ENCODE measurements at places on chromosomes 4 and X.
A peak's percentile ranks its signal among the peaks of the same experiment; 100 is the strongest.

- DNase-seq = no peak
These were observed 8.2 kb downstream of the STX18 start for GRCh38 chr4:4533461-4534169.

- DNase-seq = no peak
These were observed 41.6 kb downstream of the HMX1 start for GRCh38 chr4:8830056-8830455.

DNA sequence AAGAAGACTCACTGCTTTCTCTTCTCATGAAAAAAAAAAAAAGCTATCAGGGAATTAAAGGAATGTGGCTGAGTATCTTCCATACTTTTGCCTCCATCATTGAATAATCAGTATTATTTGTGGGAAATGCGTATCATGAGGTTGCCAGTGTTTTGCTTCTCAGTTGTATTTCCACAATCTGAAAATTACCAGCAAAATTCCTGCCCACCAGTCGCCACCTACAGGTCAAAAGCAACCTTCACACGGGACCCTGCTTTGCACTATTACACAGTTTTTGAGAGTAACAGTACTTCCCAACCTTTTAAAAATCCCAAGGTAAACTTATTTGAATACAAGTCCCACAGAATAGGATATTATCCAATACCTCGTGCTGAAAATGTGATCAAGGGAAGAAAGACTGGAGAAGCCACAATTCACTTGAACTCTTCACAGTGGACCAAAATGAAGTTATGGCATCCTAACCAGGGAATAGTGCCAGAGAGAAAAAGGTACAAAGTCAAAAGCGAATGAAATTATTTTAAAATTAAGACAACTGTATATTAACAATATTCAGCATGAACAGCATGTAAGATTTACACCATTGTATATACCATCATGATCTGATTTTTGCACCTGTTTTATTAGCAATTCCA is 30.4 kb downstream of the PGRMC1 start:
- no peak for DNase-seq

GRCh38 chrX:33132569-33132968 is 78.8 kb downstream of the DMD start:
- no peak for DNase-seq

- DNase-seq = peak; percentile 42
These were observed 255.1 kb upstream of the GPC4 start for GRCh38 chrX:133670383-133670782.
